ENCODE measurements at places on chromosomes 7 and 10. TPM values are rescaled to one million over a fixed set of nuclear protein-coding genes. Genes with fewer than 3 reads are reported as not detected.

The HOXA11 gene
- total RNA-seq = not detected

The OAT gene
- 42.7 TPM for total RNA-seq

The TBX20 gene
- 1.5 TPM for total RNA-seq

The PTPRE gene
- 1.6 TPM for total RNA-seq

The ENO4 gene
- not detected for total RNA-seq

The SRRT gene
- total RNA-seq = 53.9 TPM

The STEAP1B gene
- total RNA-seq = not detected

The UBE2D1 gene
- total RNA-seq = 2.2 TPM

The NPC1L1 gene
- total RNA-seq = 21.1 TPM

The CTAGE8 gene
- 1.4 TPM for total RNA-seq

The TMEM140 gene
- total RNA-seq = 32.4 TPM

The C10orf62 gene
- total RNA-seq = 3.7 TPM
